ENCODE measurements at places on chromosomes 7 and 10.

GRCh38 chr10:123480845-123481244 is 185.3 kb upstream of the GPR26 start:
- DNase-seq: no peak

GRCh38 chr7:43232366-43232765 is 119.9 kb downstream of the HECW1 start:
- DNase-seq: no peak

DNA sequence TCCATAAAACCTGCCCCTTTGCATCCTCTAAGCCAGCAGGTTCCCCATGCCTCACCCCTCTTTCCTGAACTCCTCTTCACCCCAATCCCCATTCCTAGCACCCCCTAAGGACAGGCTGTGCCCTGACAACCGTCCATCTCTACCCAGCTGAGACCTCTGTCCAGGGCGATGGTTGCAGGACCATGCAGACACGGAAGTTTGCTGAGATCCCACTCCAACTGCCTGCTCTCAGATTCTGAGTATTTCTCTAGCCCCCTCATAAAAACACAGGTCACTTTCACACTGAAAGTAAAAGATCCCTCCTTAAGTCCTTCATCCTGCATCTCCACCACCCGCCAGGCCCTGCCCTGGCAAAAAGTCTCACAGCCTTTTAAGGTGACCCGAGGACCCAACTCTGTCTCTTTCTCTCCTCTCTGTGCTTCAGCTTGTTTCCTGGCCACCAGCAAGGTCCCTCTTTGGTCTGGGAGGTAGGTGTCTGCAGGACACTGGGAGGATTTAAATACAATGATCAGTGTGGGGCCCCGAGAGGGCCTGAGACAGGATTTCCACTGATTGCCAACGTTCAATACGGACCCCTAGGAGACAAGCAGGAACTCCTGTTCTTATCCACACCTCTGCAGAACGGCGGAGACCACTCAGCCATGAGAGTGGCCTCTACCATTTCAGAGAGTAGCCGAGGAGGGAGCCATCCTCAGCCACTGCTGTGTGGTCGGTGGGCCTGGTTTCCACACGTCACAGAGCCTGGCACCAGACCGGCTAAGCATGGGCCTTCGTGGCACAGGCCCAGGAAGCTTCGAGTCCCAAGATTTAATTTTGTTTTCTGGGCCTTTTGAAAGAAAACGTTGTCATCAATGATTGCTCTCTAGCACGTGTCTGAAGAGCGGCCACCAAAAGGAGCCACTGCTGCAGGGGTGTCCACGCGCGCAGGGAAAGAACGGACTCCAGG is 27.9 kb downstream of the CALML3 start:
- DNase-seq: no peak

GRCh38 chr10:76282061-76283025 is 850.9 kb downstream of the LRMDA start:
- DNase-seq: no peak
